ENCODE measurements at places on chromosomes 16 and 17. TPM values are rescaled to one million over a fixed set of nuclear protein-coding genes. Genes with fewer than 3 reads are reported as not detected.

The CNGB1 gene
- not detected for total RNA-seq

The DLX4 gene
- 0.88 TPM for total RNA-seq

The BRICD5 gene
- total RNA-seq, result 10.9 TPM

The TMED6 gene
- total RNA-seq, result 1.4 TPM

The ZSCAN10 gene
- total RNA-seq, result not detected

The MRC2 gene
- 10.2 TPM for total RNA-seq

The ACSM2B gene
- total RNA-seq, result not detected

The ZNF423 gene
- total RNA-seq, result not detected

The POLDIP2 gene
- 135 TPM for total RNA-seq

The ACSM2A gene
- not detected for total RNA-seq

The AP1G1 gene
- total RNA-seq, result 83.3 TPM

The KLHL11 gene
- total RNA-seq, result 24.7 TPM

The FZD2 gene
- 0.11 TPM for total RNA-seq

The ADGRG3 gene
- not detected for total RNA-seq

The SPIRE2 gene
- 1.4 TPM for total RNA-seq

The STXBP4 gene
- 7.5 TPM for total RNA-seq

The RNF227 gene
- 4.4 TPM for total RNA-seq

The PRDM7 gene
- not detected for total RNA-seq

The FGF11 gene
- total RNA-seq, result 1.1 TPM

The ABCA10 gene
- 0.60 TPM for total RNA-seq

The DNAI2 gene
- total RNA-seq, result 0.37 TPM

The PAQR4 gene
- 39.0 TPM for total RNA-seq

The SLC47A1 gene
- total RNA-seq, result 0.20 TPM

The TCAP gene
- total RNA-seq, result 0.97 TPM

The TBC1D3K gene
- total RNA-seq, result not detected

The MT4 gene
- total RNA-seq, result not detected

The CD300A gene
- 3.8 TPM for total RNA-seq

The LITAFD gene
- total RNA-seq, result not detected

The PTGES3L gene
- total RNA-seq, result 0.55 TPM

Measured in CD8-positive, alpha-beta memory T cell (primary cell).